ENCODE measurements at places on chromosomes 2 and 18.

DNA sequence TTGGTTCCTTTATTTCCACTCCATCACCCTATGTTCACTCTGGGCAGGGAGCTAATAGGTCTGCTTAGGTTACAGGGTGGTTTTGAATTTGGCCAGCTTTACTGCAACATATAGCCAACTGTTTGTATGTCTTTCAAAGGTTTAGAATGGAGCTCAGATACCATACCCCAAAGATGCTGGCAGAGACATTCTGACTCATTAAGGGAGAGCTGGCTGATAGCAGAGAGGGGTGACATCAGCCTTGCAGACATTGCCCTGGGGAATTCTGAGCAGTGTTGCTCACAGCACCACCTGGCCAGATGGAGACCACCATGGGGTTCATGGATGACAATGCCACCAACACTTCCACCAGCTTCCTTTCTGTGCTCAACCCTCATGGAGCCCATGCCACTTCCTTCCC is 2.1 kb downstream of the PROKR1 start:
- DNase-seq = no peak

- no peak for DNase-seq
Observed at GRCh38 chr18:49274188-49274714, 186.2 kb downstream of the DYM start.

DNA sequence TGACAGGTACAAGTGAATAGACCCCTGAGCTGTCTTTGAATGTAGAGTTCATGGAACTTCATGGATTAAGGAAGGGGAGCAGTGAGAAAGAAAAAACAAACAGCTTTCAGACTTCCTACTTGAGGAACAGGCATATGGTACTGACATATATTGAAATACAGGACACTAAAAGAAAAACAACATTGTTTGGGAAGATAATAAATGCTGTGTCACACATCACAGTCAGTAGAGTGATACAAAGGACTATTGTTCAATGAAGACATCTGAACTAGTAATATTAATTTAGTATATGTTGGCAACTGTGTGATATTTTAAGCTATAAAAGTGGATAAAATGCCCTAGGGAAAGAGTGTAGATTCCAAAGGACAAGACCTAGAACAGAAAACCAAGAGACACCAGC is 3.3 kb downstream of the DSC2 start:
- DNase-seq = no peak

DNA sequence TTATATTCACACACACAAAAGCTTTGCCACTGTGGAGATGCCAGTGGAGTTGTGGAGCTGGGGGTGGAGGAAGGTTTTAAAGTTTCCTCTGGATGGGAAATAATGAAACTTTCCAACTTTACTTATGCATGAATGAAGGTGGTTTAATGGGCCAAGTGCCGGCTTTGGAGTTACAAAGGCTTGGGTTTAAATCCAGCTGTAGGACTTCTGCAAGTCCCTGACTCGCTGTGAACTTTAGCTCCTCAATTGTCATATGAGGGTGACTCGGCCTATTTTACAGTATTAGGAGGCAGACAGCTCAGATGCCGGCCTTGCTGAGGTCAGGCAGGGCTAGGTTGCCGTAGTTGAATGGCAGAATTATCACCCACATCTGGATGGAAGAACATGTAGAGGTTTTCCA is 415.8 kb upstream of the TRIB2 start:
- DNase-seq = no peak

DNA sequence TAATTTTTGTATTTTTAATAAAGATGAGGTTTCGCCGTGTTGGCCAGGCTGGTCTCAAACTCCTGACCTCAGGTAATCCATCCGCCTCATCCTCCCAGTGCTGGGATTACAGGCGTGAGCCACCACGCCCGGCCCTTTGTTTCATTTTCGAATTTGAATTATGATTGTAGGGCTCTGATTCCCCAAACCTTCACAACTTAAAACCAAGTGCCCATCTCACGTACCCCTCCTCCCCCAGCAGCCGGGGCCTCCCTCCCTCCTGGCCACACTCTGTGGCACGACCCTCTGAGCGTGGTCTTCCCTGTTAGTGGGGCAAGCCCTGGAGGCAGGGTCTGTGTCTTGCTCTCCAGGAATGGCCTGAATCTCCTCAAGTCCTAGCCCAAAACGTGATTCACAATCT is 166.5 kb downstream of the ASB1 start:
- no peak for DNase-seq

- no peak for DNase-seq
Observed at GRCh38 chr2:166332106-166332505, 43.6 kb downstream of the SCN9A start.

GRCh38 chr2:42567806-42568400 is 529 bp upstream of the MTA3 start:
- DNase-seq = peak; percentile 39

DNA sequence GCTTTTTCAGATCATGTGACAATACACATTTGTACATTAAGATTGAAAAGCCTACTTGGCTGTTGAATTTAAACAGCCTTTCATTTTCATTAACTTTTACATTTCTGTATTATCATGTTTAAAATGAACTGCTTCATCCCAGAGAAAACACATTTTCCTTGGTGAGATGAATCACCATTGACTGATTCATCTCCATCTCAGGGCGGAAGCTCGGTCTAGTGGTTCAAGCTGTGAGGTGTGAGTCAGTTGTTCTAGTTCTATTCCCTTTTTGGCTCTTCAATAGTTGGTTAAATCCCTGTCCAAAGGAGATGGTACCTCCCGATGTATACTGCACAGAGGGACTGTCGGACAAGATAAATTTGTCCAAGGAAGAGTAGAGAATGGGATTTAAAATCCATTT is 189.7 kb downstream of the ADCYAP1 start:
- no peak for DNase-seq

DNA sequence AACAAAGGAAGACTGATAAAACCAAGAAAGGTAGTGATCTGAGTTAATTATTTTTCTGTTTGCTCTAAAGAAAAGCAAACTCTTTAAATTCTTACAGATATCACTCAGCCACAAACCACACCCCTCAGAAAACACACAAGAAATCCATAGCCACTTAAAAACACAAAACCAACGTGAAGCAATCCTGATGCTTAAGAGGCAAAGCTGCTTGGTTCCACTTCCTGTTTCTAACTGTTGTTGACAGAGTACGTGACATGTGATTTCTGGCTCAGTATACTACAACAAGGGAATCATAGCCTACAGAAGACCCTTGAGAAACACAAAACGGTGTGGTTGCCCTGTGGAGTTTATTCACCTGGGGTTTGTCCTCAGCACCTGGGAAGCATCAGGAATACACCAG is 240.9 kb upstream of the APCDD1 start:
- DNase-seq = no peak
